Hindlimb muscle (tissue), 1 donor: ENCODE measurements at places on chromosomes 6 and 20. TPM values are rescaled to one million over a fixed set of nuclear protein-coding genes. Genes with fewer than 3 reads are reported as not detected.

The PCMTD2 gene
- 70.6 TPM for polyA plus RNA-seq

DNA sequence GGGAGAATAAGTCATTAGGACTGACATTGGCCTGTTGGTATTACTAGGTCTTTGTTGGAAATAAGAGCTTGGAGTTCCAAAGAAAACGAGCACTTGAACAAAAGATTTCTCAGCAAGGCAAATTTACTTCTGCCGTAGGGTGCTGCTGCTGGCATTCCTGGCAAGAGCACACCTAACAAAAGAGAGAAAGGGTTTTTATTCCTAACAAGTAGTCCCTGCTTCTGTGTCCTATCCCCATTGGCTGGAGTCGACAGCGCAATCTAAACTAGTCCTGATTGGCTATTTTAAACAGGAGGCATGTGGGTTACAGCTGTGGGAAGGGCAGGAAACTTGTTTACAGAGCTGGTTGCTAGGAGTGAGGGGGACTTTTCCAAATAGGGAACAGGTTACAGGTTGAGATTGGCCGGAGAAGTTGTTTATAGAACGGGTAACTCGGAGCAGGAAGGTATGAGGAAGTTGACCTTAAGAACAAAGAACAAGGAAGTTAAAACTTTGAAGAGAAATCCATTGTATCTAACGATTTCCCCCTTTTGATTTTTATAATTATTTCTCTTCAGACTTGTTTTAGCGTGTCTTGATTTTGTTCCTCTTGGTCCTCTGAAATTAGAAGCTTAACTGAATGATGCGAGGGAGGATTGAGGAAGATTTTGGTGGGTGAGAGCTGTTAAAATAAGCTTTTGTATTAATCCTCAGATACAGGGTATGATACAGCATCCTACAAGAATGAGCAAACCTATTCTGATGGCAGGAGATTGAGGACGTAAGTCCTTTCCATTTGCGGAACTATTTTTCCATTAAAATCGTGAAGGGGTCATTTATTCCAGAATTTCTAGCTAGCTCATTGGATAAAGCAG lies 3.4 kb upstream of the ZNFX1 start:
- no peak for DNase-seq

- no peak for DNase-seq
These were observed 163.5 kb upstream of the TOP1 start for GRCh38 chr20:40865095-40865494.

DNA sequence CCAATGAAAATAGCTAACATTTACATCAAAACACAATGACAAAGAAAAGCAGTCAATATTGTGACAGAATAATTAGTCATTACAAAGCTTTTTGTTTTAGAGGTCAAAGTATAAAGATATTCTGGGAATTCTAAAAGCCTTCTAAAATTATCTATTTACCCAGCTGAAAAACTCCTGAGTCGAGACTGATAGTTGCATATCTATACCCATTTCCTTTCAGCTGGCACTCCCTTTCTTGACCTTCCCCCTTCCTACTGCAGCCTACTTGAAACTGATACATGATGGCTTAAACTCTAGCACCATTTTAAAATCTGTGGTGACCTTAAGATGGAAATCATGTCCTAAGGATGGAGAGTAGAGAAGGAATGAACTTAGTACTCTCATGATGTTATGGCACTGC lies 38.6 kb downstream of the LMBRD1 start:
- DNase-seq = no peak

GRCh38 chr6:111480988-111481822 lies 1.8 kb downstream of the REV3L start:
- DNase-seq = peak; percentile 27

DNA sequence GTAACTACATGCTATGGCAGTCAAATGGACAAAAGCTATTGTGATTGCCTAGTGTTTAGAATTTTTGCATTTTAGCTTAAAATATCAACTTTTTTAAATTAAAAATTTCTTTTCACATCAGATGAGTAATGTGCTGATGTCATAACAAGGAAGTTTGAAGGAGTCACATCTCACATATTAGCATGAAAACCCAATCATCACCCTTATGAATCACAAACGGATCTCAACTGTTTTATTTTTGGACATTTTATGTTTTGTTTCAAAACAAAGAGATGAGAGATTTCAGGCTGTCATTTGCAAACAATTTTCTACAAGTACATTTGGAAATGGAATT lies 53.6 kb upstream of the TRERF1 start:
- DNase-seq = no peak

GRCh38 chr6:137968455-137968804 lies 101.4 kb downstream of the TNFAIP3 start:
- no peak for DNase-seq

DNA sequence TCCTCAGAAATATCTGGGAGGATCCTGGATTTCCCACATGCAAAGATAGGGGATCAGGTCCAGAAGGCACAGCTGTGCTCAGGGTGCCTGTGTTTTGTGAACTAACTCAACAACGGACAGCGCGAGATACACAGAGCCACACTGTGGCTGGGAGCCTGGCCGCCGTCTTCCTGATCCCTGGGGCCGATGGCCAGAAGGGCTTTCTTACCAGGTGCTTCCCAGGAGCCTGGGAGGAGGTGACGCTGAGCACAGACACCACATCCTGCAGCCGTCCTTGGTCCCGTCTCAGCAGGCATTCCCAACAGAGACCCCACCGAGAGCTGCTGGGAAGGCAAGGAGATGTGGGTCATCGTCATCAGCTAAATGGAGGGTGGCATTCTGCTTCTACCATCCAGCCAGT lies 144.6 kb upstream of the AFDN start:
- no peak for DNase-seq

GRCh38 chr6:56756219-56756789 lies 113.6 kb upstream of the DST start:
- no peak for DNase-seq

- DNase-seq = no peak
These were observed 140.9 kb downstream of the GRIK2 start for GRCh38 chr6:101534386-101534785.

DNA sequence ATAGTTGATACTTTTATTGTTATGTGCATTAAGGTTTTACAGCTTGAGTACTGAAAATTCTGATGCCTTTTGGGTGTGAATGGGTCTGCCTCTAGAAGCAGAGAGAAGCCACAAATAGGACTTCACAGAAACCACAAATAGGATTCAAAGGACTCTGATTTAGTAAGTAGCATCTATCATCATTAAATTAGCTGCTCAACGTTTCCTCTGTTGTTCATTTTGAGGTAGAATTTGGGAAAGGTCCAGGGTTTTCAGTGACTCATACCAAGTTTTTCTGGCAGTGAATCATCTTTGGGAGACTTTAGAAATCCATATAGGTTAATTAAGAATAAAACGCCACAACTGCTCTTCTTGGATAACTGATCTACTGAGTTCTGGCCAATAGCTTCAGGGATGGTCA lies 105.1 kb downstream of the PHF3 start:
- DNase-seq = no peak

GRCh38 chr6:19204445-19204844 lies 632.7 kb upstream of the ID4 start:
- DNase-seq = no peak

DNA sequence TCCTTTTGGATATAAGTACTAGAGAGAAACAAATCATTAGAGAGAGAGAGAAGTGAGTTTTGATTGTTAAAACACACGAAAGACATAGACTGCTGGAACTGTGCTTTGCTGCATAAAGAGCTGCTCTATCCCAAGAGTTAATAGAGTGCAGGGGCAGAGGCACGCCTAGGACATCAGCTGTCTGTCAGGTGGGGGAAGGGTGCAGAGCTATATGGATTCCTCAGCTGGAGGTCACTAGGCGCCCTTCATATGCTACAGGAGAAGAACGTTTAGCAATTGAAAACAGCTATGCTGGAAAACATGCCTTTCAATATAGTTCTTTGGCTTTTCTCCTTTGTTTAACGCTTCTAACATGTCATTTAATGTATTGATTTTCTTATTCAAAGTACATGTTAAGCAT lies 169.0 kb upstream of the MCHR2 start:
- no peak for DNase-seq

GRCh38 chr20:33676121-33676520 lies 1.9 kb upstream of the NECAB3 start:
- no peak for DNase-seq

GRCh38 chr6:46058951-46059350 lies 43.3 kb upstream of the CLIC5 start:
- DNase-seq = no peak

GRCh38 chr20:54127855-54128574 lies 45.8 kb downstream of the CYP24A1 start:
- no peak for DNase-seq

DNA sequence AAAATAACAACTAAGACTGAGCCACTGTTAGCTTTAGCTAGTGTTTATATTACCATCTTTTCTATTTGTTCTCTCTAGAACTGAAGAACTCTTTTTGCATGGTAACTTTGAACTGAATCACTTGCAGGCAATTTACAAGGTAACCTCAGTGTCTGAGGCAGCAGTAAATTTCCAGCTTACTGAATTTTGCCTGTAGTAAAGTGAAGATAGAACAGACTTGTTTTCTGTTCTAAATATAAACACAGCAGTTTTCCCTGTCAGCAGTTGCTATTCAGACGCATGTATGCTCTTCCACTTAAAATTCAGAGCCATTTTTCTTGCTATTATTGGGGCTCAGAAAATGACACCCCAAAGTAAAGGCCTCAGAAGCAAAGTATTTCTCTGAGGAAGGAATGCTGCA lies 974.0 kb upstream of the GJE1 start:
- DNase-seq = no peak
